T-helper 2 cell (primary cell): ENCODE measurements at places on chromosomes 3 and 15.

- no peak for DNase-seq
Observed at GRCh38 chr3:43531835-43532234, 90.0 kb downstream of the ANO10 start.

GRCh38 chr3:189235214-189235613 is 63.4 kb downstream of the TPRG1 start:
- DNase-seq: no peak

GRCh38 chr3:120661945-120662344 is 20.1 kb downstream of the HGD start:
- DNase-seq: no peak

DNA sequence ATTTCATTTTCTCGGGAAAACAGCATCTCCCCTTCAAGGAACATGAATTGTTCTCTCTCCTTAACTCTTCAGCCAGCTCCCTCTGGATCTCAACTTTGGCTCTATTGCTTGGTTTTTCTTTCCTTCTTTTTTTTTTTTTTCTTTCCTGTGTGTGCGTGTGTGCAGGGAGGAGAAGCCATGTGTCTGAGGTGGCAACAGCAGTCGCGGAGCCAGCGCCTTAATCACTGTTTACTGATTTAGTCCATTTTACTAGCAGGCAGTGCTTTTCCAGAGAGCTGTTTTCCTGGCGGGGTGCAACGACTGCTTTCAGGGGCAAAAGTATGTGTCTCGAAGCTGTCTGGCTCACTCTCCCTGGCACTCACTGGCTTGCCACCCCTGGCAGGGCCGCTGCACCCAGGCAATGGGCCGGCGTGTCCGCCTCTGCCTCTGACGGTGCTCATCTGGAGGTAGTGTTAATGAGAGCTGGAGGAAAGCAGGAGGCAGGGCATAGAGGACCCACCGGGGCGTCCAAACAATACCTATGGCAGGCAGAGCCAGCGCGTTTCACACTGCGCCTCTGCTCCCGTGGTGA is 835.4 kb upstream of the NR2F2 start:
- DNase-seq: no peak

DNA sequence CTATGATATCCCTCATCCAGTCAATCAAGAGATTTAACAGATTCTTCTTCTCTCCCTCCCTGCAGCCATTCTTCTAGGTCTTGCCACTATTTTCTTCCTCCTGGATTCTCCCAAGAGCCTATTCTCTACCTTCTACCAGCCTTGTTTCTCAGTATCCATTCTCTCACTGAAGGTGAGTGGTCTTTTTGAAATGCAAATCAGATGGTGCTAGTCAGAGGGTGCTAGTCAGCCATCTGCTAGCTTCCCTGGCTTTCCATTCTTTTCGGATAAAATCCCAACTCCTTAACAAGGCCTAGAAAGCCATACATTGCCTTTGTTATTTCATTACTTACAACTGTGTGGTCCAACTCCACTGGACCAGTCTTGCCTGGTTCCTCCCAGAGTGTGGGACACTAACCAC is 734.3 kb upstream of the CFAP20DC start:
- no peak for DNase-seq

- DNase-seq: no peak
Observed at GRCh38 chr3:33886015-33886414, 87.6 kb downstream of the PDCD6IP start.
